HCEC 1CT (cell line): ENCODE measurements at places on chromosomes 2 and 18.

DNA sequence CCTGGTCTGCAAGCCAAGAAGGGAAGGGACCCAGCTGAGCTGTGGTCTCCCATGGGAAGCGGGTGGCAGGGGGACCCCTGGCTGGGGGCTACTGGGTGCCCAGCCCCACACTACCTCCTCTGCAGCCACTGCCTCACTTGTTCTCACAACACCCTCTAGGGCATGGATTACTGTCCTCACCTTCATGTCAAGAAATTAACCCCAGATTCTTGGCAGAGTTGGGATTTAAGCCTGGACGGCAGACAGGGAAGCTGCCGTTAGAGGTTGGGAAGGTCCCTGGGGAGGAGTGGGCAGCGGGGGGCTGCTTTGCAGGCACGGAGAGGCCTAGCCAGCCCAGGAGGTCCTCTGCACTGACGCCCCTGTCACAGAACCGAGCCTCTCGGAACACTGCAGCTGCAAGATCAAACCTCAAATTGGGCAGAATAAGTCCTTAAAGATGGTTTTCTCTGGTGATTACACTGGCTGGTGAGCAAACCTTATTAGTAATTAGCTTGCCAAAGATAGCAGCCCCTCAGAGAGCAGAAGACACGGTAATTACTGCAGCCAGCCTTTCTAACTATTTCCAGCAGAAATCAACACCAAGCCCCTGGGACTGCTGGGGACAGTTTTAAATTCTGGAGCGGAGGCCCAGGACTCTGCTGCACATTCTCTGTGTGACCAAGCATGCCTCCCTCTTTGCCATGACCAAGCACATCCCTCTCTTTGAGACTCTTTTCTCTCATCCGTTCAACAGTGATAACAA lies 35.9 kb downstream of the KCNF1 start:
- no peak for DNase-seq

DNA sequence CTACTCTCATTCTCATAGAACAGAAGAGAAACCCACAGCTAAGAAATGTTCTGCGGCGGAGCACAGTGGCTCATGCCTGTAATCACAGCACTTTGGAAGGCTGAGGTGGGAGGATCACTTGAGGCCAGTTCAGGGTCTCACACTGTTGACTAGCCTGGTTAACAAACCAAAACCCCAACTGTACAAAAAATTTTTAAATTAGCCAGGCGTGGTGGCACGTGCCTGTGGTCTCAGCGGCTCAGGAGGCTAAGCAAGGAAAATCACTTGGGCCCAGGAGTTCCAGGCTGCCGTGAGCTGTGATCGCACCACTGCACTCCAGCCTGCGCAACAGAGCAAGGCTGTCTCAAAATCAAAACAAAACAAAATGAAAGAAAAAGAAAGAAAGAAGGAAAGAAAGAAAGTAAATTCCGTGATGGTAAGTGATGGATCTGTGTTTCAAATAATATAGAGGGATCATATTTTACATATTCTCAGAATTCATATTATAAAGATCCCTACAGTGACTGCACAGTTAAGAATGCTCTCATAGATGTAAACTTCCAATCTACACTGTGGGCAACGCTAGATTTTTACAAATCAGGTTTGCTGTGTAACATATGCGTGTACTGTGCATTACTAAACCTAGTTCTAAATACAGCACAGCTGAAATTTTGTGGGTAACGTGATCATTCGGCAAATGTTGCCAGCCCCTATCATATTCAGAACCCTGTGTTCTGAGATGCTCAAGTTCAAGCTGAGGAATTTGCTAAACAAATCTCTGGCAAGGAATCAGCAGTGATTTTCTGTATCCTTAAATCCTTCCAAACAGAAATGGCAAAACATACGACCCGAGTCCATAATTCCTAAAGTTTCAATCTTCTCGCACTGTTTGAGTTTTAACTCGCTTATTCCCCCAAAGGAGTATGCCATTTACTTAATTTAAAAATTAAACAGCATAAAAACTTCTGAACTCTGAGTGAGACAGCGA lies 1.2 kb upstream of the RAB12 start:
- DNase-seq, result peak; percentile 25

DNA sequence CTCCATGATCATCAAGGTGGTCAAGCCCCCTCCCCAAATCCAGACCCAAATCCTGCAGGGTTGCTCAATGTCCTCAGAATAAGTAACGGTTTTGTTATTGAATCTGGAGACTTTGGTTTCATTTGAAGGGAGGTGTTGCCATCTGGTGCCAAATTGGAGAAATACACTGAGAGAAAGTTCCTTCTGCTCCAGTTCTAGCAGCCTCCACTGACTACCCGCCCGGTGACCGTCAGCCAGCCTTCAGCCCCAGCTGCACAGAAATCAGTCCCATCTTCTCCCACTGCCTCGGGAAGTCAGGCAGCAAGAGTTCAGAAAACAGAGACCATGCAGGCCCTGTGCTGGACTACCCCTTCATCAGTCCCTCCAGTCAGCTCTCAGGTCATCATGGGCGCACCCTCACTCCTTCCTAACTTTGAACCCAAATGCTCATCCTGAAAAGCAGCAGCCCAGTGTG lies 38.7 kb downstream of the PKDCC start:
- DNase-seq, result peak; percentile 65

DNA sequence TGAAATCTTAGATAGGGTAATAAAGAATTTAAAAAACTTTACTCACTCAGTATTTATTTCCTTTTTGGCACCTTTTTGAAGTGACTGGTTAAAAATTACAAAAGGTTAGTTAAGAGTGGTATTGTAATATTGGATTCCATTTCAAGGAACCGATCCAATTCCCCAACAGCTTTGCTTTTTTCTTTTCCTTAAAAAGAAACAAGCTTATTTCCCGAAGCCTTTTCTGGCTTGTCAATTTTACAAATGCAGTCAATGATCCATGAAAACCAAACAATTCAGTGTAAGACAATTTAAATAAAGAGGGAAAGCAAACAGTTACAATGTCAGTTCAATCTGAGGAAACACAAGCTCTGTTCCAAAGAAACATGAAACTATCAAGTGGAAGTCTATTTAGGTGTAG lies 200.2 kb downstream of the RIT2 start:
- no peak for DNase-seq

GRCh38 chr2:12619975-12620374 lies 96.8 kb upstream of the TRIB2 start:
- DNase-seq, result peak; percentile 64

GRCh38 chr2:168183308-168183997 lies 63.9 kb downstream of the STK39 start:
- DNase-seq, result no peak

GRCh38 chr18:9422816-9423519 lies 52.3 kb upstream of the RALBP1 start:
- no peak for DNase-seq

- no peak for DNase-seq
Measured at GRCh38 chr2:215780907-215781685, 232.3 kb downstream of the MREG start.

GRCh38 chr2:229335877-229336346 lies 64.8 kb upstream of the PID1 start:
- DNase-seq, result no peak

DNA sequence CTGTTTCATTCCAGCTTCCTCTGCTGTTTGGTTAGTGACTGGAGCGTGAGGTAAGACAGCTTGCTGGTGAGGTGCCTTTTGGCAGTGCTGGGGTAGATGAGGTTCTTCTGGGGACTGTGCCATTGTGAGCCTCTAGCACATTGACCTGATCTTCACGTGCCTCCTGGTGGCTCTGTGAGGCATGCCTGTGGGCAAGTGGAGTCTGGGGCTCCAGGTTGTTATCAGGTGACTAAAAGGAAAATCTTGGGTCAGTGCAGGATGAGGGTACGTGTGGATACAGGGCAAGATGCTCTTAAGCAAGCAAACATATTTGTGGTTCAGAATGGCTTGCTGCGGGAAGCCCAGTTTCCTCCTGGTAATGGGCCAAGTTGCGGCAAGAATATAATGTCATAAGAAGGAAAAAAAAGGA lies 75.4 kb downstream of the FHOD3 start:
- DNase-seq, result peak; percentile 22

DNA sequence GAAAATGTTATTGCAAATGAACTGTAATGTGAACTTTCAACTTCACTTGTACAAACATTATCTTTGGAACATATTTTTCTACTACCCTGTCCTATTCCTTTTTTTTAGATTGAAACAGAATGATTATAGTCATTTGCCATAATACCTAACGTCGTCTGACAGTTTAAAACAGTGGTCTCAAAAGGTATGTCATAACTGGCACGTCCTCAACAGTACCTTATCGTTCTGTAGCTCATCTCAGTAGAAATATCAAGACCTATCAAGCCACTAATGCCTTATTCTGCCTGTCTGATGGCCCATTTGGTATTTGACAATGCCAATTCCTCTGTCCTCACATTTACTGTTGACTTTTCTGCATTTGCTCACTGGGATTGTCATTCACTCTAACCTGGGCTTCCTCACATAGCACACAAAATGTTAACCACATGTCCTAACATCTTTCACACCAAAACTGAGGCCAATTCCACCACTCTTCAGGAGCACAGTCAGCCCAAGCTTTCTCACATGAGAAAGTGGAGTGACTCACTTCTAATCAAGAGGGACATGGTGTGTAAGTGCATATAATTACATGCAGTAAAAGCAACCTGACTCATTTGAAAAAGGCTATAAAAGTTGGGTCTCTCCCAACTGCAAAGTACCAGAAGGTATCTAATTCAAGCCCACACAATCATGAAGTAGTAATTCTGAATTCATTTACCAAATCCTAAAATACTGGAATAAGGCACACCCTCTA lies 34.8 kb downstream of the DNER start:
- no peak for DNase-seq

GRCh38 chr2:11743846-11744553 lies 2.4 kb upstream of the LPIN1 start:
- peak; percentile 100 for DNase-seq

DNA sequence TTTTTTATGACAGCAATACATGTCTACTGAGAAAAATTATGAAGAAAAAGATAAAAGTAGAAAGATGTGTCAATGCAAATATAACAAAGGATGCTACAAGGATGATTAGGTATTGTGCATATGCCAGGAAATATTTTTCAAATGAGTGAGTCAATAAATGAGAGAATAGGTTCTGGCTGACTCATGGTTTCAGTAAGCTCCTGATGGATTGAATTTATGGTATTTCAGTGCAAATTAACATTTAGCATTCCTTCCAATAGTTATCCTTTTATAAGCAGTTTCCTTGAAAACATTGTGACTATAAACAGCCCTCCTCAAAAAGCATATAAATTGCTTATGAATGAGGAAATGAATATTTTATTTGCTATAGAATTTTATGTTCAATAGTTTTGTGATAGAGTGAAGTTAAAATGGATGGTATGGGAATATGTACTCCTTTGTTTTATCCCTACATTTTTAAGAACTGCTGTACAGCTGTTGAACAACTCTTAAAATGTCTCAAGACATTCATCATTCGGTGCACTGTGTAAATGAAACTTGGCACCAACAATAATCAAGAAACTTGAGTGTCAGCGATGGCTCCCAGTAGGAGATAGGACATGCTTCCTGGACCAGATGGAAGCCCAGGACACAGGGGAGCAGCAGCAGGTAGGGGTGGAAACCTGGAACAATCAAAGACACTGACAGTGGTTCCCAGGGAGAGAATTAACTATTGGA lies 144.7 kb downstream of the PMAIP1 start:
- DNase-seq, result peak; percentile 89

GRCh38 chr18:57801325-57801724 lies 1.8 kb downstream of the ATP8B1 start:
- no peak for DNase-seq

GRCh38 chr2:240539906-240540305 lies 17.9 kb downstream of the ANKMY1 start:
- no peak for DNase-seq

DNA sequence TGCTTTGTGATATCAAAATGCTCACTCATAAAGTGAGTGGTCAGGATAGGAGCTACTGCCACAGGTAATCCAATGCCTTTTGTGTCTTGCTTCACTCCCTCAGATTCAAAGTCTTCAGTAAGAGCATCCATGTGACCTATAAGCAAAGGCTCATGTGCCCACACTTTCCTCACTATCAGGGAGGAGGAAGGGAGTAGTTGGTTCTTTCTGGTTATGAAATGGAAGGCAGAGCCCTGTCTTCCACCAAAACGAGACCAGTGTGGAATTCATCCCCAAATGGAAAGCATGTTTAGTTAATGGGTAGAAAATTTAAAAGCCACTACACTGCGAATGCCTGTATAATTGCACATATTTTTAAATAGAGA lies 25.8 kb downstream of the IL1F10 start:
- no peak for DNase-seq

- no peak for DNase-seq
Measured at GRCh38 chr2:197477797-197478196, 21.8 kb downstream of the HSPD1 start.

DNA sequence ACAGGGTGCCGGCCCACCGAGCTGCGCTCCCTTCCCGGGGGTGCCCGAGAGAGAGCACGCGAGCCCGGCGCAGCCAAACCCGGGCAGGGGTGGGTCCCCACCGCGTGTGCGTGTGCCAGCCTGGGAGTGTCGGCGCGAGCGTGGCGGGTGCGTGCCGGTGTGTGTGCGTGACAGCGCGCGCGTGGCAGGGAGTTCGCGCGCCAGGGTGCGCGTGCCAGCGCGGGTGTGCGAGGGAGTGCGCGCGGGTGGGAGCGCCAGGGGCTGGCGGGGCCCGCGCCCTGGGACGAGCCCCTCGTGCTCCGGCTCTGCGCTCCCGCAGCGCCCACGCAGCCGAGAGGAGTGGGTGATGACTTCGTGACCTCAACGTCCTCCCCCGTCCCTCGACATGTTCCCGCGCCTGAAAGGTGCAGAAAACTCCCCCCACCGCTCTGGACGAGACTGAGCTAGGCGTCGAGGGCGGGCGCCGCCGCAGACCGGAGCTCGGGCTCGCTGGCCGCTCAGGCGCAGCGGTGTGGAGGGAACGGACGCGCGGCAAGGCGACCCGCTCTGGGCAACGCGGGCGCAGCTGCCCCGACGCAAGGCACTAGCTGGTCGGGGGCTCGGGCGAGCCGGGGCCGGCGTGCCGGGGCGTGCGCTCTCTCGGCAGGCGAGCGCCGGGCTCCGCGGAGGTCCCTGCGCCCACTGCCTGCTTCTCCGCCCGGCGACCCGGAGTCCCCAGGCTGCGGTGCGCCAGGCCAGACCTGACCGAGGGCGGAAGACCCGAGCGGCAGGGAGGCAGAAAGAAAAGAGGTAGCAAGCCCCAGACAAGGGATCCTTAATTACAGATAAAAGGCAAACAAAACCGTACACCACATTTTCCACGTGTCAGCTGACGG lies 582.8 kb downstream of the ZEB2 start:
- DNase-seq, result peak; percentile 63

DNA sequence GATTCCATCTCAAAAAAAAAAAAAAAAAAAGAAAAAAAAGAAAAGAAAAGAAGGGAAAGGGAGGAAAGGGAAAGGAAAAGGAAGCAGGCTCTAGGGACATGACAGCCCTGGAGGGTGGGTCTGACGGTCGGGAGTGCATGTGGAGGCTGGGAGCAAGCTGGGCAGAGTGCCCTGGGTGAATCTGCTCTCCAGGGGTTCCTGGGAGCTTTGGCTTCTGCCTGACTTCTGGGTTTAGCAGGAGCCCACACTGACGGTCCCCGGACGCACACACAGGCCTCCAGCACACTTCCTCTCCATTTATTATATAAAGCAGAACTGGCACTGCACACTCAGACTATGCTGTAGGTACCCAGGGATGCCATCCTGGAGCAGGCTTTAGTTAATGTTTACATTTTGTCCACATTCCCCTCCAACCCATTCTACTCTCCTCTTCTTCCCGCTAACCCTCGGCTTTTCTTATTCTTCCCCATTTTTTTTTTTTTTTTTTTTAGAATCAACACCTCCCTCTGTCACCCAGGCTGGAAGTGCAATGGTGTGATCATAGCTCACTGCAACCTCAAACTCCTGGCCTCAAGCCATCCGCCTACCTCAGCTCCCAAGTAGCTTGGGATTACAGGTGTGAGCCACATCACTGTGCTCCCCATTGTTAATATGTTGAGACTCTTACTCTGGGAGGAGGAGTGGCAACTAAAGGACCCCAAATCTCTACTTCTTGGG lies 151.1 kb upstream of the SLC1A4 start:
- peak; percentile 35 for DNase-seq
